ENCODE measurements at places on chromosomes 6 and 20.

DNA sequence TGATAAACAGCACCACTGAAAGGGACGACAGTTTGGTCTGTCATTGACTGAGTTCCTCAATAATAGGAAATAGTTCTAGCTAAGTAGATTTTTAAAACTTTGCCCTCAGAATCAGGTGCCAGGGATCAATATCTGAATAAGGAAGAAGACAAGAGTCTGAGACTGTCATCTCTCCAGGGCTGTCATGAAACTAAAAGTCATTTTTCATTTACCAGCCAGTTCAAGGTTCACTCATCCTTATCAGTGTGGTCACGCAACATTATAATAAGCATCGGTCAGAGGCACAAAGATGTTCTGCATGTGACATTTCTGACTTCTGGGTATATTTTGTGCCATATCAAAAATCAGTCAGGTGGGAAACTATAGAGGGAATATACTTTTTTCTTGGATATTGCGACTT, 52.5 kb upstream of the E2F3 start:
- DNase-seq: no peak

GRCh38 chr6:121055572-121056163, 278.6 kb downstream of the TBC1D32 start:
- DNase-seq: peak; percentile 3

- no peak for DNase-seq
Observed at GRCh38 chr6:12036766-12037165, 24.7 kb downstream of the HIVEP1 start.

GRCh38 chr6:57021086-57021720, 25.3 kb upstream of the KIAA1586 start:
- peak; percentile 19 for DNase-seq

- DNase-seq: no peak
Observed at GRCh38 chr6:159075506-159076228, 30.9 kb upstream of the TAGAP start.

DNA sequence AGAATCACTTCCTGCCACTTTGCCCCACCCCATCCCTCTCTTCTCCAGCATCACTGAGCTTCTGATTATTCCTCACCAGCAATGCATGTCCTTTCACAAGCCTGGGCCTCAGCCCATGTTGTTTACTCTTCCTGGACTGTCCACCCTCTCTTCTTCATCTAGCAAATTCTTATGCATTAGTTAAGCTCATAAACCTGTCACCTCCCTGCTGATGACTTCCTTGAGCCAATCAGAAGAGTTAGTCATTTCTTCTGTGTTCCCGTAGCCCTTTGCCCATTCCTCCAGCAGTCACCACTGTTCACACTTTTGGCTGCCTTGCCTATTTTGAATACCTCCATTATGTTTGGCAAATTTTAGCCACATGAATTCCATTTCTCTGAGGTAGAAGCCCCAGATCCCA, 4.1 kb upstream of the CRYBG1 start:
- DNase-seq: no peak

- DNase-seq: no peak
Observed at GRCh38 chr6:17622144-17622543, 22.0 kb downstream of the FAM8A1 start.

DNA sequence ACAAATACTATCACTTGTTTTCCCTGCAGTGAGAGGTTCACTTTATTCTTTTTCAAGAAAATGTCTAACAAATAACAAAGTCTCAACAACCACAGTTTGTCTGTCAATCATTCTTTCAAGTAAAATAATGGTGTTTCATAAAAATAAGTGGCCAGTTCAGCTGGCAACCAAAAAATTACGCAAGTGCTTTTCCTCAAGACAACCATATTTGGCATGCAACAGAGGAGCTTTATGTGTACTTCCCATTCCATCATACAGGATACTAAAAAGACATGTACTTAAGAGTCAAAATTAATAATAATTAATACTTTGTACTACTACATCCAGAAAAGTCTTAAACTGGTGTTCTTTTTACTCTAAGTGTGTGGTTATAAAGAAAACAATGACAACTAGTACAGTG, 34.6 kb downstream of the ATG5 start:
- DNase-seq: no peak

DNA sequence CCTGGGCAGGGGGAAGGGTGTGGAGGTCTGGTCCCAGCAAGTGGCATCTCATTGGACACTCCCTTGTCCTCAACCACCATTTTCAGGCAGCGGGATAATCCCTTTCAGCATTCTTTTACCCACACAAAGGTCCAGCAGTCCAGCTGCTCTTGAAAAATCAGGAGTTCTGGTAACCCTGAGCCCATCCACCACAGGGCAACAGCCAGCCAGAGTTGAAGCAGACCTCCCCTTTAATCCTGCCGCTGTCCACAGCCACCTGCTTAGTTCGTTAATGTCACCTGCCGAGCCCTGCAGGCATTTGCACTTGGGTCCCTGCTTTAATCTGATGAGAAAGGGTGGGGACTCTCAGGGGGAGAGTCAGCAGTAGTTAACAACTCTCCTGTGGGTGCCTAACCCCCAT, 11.1 kb downstream of the TMEM74B start:
- no peak for DNase-seq

- DNase-seq: no peak
Observed at GRCh38 chr6:30601815-30602641, 15.0 kb downstream of the PPP1R10 start.

- peak; percentile 46 for DNase-seq
Observed at GRCh38 chr20:50027611-50028105, 44.9 kb downstream of the SNAI1 start.

GRCh38 chr6:154462425-154462824, 48.1 kb downstream of the CNKSR3 start:
- no peak for DNase-seq

DNA sequence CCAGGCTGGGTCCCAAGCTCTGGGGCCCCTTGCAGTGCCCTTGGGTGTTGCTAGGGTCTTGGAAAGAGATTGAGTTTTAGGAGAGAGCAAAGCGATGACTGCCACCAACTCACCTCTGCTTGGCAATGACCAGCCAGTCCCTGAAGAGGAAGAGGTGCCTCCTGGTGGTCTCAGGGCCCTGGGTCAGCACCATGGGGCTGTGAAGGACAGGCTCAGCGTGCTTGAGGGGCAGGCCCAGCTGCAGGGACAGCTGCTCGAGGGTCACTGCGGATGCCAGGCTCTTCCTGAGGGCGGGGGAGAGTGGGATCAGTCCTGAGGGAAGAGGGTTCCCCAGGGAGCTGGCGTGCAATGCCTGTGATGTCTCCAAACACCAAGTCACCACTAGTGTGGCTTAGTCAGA, 50.8 kb upstream of the TAGAP start:
- DNase-seq: no peak

GRCh38 chr6:165694296-165694695, 31.3 kb upstream of the PDE10A start:
- DNase-seq: no peak

- no peak for DNase-seq
Observed at GRCh38 chr6:142764311-142764710, 180.7 kb downstream of the HIVEP2 start.

GRCh38 chr6:150266963-150267685, 101.7 kb upstream of the IYD start:
- DNase-seq: peak; percentile 71

DNA sequence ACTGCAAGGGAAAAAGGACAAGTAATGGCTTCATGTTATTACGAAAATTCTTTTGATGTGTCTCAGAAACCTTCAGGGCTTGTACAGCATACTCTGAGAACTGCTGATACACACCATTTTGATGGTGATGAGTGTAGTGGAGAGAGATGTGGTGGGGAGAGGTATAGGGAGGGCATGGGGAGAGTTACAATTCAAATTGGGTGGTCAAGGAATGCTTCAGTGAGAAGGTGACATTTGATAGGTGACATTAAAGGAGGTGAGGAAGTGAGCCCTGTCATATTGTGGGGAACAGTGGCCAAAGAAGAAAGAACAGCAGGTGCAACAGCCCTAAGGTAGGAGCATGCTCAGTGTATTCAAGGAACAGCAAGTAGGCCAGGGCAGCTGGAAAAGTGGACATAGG, 318.9 kb downstream of the CLIC5 start:
- no peak for DNase-seq

DNA sequence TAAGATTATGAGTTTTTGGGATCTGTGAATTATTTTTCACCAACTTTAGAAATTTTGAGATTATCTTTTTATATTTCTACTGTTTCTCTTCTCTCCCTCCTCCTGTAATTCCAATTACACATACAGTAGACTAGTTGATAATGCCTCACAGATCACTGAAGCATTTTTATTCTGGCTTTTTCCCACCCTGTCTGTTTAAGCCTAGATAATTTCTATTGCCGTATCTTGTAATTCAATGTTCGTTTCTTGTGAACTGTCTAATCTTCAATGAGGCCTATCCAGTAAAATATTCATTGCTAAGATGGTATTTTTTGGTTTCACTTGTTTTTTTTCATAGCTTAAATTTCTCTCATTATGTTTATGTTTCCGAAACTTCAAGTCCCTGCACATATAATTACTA, 12.0 kb downstream of the MDN1 start:
- DNase-seq: no peak

- DNase-seq: no peak
Observed at GRCh38 chr6:34867484-34867883, 20.4 kb downstream of the TAF11 start.

DNA sequence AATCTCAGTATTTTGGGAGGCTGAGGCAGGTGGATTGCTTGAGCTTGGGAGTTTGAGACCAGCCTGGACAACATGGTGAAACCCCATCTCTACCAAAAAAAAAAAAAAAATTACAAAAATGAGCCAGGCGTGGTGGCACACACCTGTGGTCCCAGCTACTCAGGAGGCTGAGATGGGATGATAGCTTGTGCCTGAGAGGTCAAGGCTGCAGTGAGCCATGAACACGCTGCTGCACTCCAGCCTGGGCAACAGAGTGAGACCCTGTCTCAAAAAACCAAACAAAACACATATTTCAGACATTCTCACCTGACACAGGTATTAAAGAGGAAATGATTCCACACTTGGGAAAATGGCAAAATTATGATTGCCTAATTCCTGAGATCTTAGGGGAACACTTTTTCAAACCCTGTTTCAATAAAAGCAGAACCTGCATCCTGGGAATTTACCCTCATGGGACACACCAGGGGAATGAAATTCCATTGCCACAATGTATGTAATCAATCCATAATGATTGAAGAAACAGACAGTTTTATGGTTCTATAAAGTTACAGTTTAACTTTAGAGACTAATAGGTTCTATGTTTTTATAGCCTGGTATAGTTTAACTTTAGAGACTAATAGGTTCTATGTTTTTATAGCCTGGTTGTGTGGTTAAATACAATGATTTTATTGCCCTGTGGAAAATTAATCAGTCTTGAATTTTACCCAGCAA, 29.6 kb upstream of the DNAAF9 start:
- DNase-seq: no peak

- DNase-seq: no peak
Observed at GRCh38 chr6:1145768-1146218, 166.1 kb upstream of the FOXQ1 start.

GRCh38 chr6:30891816-30892538, 7.7 kb downstream of the DDR1 start:
- DNase-seq: no peak

- no peak for DNase-seq
Observed at GRCh38 chr20:42836339-42836738, 353.4 kb downstream of the PTPRT start.

DNA sequence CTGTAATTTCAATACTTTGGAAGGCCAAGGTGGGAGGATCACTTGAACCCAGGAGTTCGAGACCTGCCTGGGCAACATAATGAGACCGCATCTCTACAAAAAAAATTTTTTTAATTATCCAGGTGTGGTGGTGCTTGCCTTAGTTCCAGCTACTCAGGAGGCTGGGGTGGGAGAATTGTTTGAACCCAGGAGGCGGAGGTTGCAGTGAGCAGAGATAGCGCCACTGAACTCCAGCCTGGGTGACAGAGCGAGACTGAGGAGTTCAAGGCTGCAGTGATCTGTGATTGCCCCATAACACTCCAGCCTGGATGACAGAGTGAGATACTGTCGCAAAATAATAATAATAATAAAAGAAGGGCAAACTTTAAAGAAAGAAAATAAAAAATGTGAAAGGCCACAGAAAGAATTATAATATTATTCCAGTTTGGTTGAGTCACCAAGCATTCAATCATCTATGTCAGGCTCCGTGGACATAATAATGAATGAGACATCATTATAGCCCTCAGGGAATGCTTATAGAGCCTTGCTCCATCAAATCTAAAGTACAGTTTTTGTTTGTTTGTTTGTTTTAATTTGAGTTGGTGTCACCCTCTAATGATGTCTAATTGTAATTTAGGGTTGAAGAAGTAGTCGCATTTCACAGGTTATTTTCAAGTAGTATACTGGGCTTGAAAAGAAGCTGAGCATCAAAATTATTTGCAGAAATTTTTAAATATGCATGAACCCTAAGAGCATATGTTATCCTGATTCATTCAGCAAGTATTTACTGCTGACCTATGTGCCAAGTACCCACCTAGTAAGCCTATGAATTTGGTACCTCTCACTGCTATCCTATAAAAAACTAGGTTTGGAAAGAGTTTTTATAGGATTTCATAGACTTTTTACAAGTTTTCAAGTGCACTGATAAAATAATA, 15.1 kb downstream of the GLYATL3 start:
- no peak for DNase-seq

DNA sequence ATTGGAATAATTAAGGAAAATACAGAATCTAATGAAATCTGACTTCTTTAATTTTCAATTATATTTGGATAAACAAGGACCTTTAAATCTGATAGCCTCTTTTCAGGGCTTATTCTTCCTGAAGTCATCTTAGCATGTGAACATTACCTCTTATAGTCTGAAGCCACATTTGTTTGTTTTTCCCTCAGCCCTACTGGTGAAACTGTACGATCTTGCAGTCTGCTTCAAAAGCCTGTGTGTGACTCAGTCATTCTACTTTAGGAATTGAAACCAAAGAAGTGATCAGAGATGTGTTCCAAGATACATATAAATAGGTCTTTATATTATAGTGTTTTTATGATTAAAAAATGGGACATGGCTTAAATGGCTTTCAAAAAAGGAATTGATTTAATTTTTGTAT, 67.5 kb downstream of the MACROD2 start:
- DNase-seq: no peak

GRCh38 chr6:76166297-76166696, 93.8 kb upstream of the IMPG1 start:
- DNase-seq: no peak

- no peak for DNase-seq
Observed at GRCh38 chr20:36745234-36745926, 510 bp downstream of the NDRG3 start.

GRCh38 chr6:6417475-6417874, 97.0 kb upstream of the F13A1 start:
- DNase-seq: no peak

- no peak for DNase-seq
Observed at GRCh38 chr20:47220161-47220582, 136.3 kb downstream of the ZMYND8 start.

GRCh38 chr6:17621003-17621402, 20.9 kb downstream of the FAM8A1 start:
- no peak for DNase-seq

DNA sequence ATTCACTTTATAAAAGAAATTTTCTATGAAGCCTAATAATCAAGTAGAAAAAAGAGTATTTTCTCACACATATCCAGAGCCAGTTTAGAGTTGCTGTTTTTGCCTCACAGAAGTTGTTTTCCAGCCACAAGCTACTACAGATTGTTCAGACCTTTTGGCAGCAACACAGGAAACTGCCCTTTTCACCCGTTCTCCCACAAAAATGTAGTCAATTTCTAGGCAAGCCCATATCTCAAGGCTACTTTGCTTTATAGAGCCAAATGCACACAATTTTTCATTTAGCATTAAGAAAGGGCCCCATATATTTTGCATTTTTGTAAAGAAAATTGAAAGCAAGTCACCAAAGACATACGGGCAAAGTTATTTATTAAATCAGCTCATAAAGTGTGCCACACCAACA, 49.5 kb downstream of the EPB41L2 start:
- peak; percentile 63 for DNase-seq

GRCh38 chr6:127459231-127459641, at the start of gene KIAA0408:
TSS of gene KIAA0408 (minus strand) at chr6:127459389. CDS start at chr6:127453981, 5,408 bp downstream.
- DNase-seq: peak; percentile 39
